ENCODE measurements at places on chromosomes 5 and 9. TPM values are rescaled to one million over a fixed set of nuclear protein-coding genes. Genes with fewer than 3 reads are reported as not detected.

The TSLP gene
- 0.23 TPM for total RNA-seq

The ALDH1A1 gene
- 20.8 TPM for total RNA-seq

The FRMD3 gene
- total RNA-seq: 26.5 TPM

The GDA gene
- 19.1 TPM for total RNA-seq

The C5orf58 gene
- not detected for total RNA-seq

The JMY gene
- total RNA-seq: 29.8 TPM

The SLC22A5 gene
- total RNA-seq: 8.8 TPM

The STK32A gene
- 25.4 TPM for total RNA-seq

The MCTP1 gene
- total RNA-seq: 30.7 TPM

The CAVIN4 gene
- total RNA-seq: 8.8 TPM

Data from diencephalon (tissue), 1 donor.